ENCODE measurements at places on chromosomes 2 and 18.

DNA sequence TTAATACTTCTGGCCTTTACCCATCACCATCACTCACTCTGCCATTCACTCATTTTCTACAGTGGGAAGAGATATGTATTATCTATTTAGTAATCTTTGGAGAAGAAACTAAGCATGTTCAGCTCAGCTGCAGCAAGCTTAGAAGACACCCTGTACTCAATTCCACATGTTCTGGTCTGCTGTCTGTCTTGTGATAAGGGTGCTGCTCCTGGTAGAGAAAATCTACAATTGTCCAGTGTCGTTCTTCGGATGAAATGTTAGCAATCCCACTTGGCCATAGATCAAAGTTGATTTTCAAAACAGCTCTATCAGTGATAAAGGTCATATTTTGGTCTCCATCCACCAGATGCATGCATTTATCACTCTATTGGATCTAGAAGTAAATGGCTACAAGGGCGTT, 337.1 kb downstream of the LRRTM4 start:
- no peak for DNase-seq

GRCh38 chr2:106965611-106966010, 79.6 kb upstream of the ST6GAL2 start:
- no peak for DNase-seq

- no peak for DNase-seq
Measured at GRCh38 chr18:56148373-56148772, 490.0 kb downstream of the TXNL1 start.

DNA sequence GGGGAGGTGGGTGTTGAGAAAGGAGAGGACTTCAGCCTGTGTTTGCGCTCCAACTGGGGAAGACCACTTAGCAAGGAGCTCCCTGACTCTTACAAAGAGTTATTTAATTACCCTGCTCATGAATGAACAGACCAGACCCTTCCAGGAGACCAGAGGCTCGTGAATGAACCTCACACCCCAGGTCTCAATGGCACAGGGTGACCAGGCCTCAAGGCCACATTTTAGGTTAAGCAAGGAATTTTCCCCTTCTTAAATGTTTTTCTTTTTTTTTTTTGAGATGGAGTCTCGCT, 25.3 kb downstream of the SMAD7 start:
- DNase-seq = no peak

DNA sequence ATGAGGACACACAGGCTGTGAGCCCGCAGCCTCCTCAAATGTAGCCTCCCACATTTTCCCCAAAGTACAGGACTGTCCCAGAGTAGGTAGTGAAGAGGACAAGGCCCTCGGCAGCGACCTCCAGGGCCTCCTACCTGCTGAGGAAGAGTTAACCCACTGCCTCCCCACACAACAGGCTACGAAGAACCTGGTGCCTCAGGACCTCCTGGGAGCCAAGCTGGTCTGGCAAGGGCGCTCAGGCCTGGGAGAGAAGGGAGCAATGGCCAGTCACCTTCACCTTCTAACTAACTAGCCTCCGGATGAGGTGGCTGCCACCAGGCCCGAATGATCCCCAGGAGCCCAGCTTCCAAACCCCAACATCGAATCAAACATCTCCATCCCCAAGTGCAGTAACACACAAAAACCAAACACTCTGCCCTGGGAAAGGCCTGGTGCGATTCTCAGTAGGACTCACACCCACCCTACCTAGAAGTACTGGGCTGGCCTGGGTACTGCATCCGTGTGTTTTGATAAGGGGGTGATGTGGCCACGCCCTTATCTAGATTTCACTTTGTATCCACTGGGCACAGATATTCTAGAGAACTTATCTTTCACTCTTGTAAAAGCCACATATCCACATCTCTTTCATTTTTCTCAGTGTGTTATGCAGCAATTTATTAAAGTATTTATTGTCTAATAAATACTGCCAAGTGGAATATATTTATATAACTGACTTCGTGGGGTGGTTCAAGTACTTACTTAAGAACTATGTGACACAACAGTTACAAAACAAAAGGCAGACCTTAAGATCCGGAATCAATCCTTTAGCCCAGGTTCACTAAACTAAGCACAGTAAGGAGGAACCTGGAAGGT, 9.7 kb downstream of the ERFE start:
- no peak for DNase-seq
